A549 treated with Hydrocortisone at 1 μM for 4 hours (cell line): ENCODE measurements at places on chromosomes 16 and 17. TPM values are rescaled to one million over a fixed set of nuclear protein-coding genes. Genes with fewer than 3 reads are reported as not detected.

Gene EFNB3
- total RNA-seq, result 1.1 to 1.4 TPM (median 1.3 TPM) in 5 replicates

Gene TTYH2
- total RNA-seq, result 1.7 to 2.3 TPM (median 2.0 TPM) in 5 replicates

Gene HOXB5
- total RNA-seq, result 1.5 to 2.3 TPM (median 1.9 TPM) in 5 replicates

Gene ASGR1
- total RNA-seq, result 0.70 to 1.4 TPM (median 0.89 TPM) in 5 replicates

Gene ADGRG3
- 0.41 to 0.88 TPM (median 0.46 TPM) in 5 replicates for total RNA-seq

Gene C1QL1
- total RNA-seq, result 15.2 to 32.8 TPM (median 28.1 TPM) in 5 replicates

Gene C16orf95
- 4.8 to 7.6 TPM (median 7.0 TPM) in 5 replicates for total RNA-seq
